ENCODE measurements at places on chromosomes 16 and 17. TPM values are rescaled to one million over a fixed set of nuclear protein-coding genes. Genes with fewer than 3 reads are reported as not detected.

The CES3 gene
- total RNA-seq, result 86.5 TPM

The CORO6 gene
- 21.3 TPM for total RNA-seq

The EFCAB5 gene
- 2.4 TPM for total RNA-seq

The AANAT gene
- not detected for total RNA-seq

The ASGR1 gene
- 1.6 TPM for total RNA-seq

The MYH8 gene
- total RNA-seq, result not detected

The PNPO gene
- 22.8 TPM for total RNA-seq

The GTF3C1 gene
- total RNA-seq, result 47.0 TPM

DNA sequence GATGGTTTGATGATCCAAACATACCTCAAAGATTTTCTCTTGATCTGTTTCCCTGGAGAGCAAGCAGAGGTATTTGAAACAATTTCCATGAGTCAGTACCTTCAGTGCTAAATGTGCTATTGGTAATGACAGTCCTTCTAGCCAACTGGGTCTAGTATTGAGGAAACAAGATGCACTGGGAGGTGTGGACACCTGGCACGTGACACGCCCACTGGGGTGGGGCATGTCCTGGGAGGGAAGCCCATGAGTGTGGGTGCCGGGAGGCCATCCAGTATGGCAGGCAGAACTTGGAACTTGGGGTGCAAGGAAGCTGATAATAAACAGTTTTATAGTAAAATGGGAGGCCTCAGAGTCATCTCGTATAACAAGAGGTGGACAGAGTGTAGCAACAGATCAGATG, 17.9 kb upstream of the AKAP1 start:
- DNase-seq, result peak; percentile 61

DNA sequence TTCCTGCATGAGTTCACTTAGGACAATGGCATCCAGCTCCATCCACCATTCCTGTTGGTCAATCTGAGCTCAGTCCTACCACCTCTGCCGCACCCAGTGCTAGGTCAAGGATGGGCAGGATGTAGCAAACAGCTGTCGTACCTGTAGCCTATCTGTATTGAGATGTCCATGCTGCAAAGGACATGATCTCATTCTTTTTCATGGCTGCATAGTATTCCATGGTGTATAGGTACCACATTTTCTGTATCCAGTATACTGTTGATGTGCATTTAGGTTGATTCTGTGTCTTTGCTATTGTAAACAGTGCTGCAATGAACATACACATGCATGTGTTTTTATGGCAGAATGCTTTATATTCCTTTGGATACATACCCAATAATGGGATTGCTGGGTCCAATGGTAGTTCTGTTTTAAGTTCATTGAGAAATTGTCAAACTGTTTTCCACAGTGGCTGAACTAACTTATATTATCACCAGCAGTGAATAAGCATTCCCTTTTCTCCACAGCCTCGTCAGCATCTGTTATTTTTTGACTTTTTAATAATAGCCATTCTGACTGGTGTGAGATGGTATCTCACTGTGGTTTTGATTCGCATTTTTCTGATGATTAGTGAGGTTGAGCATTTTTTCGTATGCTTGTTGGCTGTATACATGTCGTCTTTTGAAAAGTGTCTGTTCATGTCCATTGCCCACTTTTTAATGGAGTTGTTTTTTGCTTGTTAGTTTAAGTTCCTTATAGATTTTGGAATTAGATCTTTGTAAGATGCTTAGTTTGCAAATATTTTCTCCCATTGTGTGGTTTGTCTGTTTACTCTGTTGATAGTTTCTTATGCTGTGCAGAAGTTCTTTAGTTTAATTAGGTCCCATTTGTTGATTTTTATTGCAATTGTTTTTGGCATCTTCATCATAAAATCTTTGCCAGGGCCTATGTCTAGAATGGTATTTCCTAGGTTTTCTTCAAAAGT, 7.2 kb upstream of the MRTFB start:
- DNase-seq, result no peak

- DNase-seq, result peak; percentile 26
These were observed 1.3 kb upstream of the NUTF2 start for GRCh38 chr16:67845291-67846062.

DNA sequence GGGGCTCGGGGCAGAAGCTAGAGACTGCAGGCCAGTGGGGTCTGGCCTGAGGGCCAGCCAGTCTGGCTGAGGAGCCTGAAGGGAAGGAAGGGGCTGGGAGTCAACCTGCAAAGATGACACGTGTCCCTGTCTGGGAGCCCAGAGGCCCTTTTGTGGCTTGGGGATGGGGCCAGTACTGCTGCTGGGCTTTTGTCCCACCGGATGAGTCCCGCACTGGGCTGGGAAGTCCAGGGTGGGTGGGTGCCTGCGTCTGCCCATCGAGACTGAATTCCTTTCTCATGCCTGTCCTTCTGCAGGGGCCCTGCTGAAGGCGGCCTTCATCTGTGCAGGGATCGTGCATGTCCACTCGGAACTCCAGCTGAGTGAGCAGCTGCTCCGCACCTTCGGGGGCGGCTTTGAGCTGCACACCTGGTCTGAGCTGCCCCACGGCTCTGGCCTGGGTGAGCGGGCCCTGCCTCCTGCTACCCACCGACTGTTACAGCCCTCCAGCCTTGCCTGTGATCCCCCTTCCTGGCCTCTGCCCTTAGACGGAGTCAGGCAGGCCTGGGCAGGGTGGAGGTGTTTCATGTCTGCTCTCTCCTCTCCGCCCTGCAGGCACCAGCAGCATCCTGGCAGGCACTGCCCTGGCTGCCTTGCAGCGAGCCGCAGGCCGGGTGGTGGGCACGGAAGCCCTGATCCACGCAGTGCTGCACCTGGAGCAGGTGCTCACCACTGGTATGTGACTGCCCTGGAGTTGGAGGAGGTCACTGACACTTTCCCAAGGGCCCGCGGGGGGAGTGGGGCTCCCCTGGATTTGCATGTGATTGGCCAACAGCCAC, 20.9 kb downstream of the FCSK start:
- DNase-seq, result no peak

DNA sequence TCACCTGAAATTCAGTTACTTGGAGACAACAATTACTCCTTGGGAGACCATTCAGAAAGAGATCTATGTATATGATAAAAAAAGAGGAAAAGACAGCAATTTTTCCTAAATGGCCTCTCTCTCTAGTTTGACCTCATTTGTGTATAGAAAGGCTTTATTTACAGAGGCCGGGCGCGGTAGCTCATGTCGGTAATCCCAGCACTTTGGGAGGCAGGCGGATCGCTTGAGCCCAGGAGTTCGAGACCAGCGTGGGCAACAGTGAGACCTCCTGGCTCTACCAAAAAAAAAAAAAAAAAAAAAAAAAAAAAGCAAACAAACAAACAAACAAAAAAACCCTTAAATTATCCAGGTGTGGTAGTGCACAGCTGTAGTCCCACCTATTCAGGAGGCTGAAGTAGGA, 20.7 kb downstream of the GRB2 start:
- no peak for DNase-seq

GRCh38 chr17:7897773-7898172, 9.2 kb downstream of the CHD3 start:
- no peak for DNase-seq

GRCh38 chr17:869567-870525, 87.7 kb downstream of the MRM3 start:
- DNase-seq, result no peak

- DNase-seq, result peak; percentile 93
These were observed 2.2 kb upstream of the PLXDC1 start for GRCh38 chr17:39153599-39154051.

DNA sequence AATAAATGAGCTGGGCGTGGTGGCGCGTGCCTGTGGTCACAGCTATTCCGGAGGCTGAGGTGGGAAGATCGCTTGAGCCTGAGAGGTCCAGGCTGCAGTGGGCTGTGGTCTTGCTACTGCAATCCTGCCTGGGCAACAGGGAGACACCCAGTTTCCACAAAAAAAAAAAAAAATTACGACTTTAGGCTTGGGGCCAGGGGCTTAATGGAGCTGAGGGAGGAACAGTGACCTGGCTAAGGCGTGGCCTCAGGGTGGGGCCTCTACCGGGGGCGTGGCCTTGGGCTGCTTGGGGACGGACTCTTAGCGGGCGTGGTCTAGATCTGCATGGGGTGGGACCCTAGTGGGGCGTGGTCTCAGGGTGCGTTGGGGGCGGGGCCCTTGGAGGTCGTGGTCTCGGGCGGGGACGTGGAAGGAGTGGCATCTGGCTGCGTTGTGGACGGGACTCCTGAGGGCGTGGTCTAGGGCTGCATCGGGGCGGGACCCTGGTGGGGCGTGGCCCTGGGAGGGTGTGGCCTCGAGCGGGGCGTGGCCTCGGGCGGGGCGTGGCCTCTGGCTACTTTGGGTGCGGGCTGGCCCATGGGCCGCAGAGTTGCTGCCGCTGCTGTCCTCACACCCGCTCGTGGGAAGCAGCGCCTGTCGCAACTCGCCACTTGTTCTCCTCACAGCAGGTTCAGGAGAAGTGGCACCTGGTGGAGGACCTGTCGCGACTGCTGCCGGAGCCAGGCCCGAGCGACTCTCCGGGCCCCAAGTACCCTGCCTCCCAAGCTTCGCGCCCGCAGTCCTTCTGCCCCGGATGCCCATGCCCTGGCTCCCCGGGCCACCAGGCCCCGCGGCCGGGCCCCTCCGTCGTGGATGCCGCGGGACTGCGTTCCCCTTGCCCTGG, 5.8 kb upstream of the C17orf99 start:
- DNase-seq, result peak; percentile 99

DNA sequence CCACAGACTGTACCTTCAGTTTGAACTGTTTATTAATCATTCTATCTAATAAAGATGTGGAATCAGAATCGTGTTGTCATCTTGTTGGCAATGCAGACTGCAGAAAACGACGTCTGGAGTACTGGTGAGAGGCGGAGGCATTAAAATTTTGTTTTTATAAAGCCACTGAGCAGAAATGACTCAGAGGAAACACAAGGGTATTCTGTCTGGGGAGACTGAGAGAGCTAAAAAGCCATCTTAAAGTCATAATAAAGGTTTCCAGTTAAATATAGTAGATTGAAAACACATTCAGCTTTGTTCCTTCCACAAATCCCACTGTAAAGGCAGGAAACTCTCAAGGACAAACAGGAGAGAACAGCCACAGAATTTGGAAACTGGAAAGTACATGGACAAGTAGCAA, 74.2 kb downstream of the CPPED1 start:
- DNase-seq, result no peak

DNA sequence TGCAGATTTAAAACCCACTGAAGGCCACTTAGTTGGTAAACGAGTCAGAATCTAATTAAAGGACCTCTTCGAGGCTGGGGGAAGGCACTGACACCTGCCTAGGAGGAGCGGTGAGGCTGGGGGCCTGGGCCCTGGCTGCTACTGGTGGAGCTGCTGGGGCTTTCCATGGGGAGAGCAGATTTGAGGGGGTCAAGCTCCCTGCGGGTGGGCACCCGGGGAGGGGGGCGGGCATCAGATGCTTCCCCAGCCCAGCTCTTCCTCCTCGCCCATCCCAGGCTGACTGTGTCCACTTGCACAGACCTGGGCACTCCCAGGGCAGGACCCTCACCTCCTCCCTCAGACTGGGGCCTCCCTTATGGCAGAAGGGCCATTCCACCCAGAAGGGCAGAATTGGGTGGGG, 19.0 kb downstream of the SRCIN1 start:
- DNase-seq, result no peak

- DNase-seq, result no peak
These were observed 11.1 kb downstream of the PRCD start for GRCh38 chr17:76550712-76551615.

- no peak for DNase-seq
These were observed 55.4 kb downstream of the NLK start for GRCh38 chr17:28097901-28098300.

DNA sequence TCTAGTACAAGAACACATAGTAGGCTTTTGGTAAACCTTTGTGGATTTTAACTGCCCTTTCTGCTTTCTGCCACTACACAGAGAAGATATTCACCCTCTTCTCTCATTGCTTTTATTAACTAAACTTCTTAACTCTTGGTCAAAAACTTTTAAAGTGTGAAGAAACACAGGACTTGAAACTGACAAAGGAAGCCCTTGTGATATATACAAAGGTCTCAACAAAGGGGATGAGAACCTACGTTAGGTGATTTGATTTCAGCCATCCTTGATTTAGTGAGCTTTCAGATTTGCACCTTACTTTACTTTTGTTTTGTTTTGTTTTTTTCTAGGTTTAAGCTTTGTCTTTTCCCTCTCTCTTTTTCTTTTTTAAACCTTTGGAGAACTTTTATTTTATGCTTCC, 66.9 kb downstream of the TBX4 start:
- DNase-seq, result no peak

- peak; percentile 51 for DNase-seq
These were observed 21.6 kb upstream of the CDH1 start for GRCh38 chr16:68715471-68715870.

DNA sequence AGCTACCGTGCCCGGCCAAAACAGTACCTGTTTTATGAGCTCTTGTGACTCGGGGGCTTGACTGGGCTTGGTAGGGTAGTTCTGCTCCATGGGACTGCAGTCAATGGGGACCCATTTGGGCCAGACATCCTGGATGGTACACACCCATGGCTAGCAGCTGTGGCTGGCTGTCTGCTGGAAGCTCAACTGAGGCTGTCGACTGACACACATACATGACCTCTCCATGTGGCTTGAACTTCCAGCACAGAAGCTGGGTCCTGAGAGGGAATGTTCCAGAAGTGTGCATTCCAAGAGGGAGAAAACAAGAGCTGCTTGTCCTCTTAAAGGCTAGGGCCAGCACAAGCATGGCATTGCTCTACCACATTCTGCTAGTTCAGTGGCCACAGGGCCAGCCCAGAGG, 14.9 kb upstream of the NKD1 start:
- DNase-seq, result no peak

DNA sequence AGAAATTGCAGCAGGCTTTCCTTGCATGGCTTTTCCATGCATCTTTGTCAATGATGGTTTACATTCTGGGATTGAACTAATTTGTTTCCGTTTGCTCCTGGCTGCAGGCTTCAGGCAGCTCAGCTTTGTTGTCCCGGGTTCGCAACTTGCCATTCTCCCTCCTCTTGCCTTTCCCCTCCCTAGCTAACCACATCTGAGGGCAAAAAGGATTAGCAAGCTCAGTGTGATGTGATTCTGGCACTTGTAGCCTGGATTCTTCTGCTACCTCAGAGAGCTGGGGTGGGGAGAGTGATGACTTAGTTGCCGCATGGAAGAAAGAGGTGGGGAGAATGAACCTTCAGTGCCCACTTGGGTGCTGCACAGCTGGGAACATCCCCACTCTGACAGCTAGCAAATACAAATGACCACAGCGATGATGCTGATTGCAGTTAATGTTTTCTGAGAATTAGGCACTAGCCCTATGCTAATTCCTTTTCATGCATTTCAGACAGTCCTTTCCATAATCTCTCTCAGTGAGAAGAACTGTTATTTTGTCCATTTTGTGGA, 120.2 kb upstream of the SALL1 start:
- DNase-seq, result no peak

DNA sequence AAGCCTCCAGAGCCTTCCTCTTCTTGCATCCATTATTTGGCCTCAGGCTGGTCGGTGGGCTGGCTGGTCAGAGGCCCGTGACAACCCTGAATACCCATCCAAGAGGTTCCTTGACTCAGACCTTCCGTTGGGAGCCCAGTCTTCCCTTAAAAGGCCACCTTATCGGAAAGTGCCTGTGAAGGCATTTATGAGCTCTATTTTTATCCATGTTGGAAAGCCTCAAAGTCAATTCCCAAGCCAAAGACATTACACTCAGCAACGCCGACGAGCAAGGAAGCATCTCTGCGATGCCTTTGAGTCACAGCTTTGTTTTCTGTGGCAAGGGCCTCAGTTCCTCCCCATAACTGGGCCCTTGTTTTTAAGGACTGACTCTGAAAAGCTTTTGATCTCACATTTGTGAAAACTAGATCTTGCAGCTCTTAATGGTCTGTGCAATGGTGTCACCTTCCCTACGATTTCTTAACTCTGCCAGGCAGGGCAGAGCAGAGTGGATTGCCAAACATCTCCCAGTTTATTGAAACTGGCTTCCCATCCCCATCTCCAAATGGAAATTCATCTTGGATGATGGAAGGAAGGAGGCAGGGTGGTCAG, 13.3 kb upstream of the SPOP start:
- no peak for DNase-seq

- DNase-seq, result no peak
These were observed 275.2 kb upstream of the SALL1 start for GRCh38 chr16:51426276-51426675.
